ENCODE measurements at places on chromosomes 12 and 14. TPM values are rescaled to one million over a fixed set of nuclear protein-coding genes. Genes with fewer than 3 reads are reported as not detected.

DNA sequence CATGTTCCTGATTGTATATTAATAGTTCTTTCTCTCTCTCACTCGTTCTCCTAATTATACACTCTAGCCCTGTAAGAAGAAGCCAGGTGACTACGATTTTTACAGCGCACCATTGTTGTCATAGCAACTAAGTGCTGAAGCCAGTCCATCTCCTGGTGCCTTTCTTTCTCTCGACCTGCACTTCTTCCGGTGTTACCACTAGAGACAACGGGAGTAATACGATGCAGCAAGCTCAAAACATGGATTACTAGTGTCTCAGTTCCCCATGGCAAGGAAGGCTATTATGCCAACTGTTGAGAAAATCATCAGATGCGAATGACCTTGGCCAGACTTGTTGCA is 40.8 kb upstream of the DCD start:
- DNase-seq: no peak

DNA sequence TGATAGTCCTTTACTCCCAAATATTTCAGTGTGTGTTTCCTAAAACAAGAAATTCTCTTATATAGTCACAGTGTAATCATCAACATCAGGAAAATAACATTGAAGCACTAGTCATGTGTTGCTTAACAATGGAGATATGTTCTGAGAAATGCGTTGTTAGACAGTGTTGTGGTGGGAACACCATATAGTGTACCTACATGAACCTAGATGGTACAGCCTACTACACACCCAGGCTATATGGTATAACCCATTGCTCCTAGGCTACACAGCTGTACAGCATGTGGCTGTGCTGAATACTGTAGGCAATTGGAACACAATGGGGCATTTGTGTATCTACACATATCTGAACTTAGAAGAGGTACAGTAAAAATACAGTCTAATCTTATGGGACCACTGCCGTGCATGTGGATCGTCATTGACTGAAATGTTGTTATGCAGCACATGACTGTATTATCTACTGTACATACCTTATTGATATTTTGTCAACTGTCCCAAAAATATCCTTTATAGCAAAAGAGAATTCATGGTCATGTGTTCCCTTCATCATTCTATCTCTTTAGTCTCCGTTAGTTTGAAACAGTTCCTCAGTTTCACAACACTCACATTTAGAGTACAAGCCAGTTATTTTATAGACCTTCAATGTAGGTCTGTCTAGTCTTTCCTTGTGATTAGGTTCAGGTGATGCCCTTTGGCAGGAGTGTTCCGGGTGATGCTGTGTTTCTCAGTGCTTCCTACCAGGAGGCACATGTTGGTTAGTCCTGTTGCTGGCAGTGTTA is 109.7 kb downstream of the SLC25A47 start:
- no peak for DNase-seq

DNA sequence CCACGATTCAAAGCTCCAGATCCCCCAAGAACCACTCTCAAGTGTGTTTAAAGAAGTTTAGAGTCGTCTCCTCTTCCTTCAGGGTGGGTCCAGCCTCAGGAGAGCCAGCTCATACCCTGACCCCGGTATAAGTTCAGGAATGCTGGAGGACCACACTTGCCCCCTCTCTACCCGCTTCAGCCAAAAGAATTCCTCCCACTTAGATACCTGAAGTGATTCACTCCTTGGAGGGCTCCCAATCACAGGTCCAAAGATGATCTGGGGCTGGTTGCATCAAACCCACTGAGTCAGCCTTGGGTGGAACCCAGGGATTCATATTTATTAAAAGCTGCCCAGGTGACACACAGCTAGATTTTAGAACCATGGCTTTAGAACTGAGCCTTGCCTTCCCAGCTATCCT is 133.5 kb upstream of the PARP11 start:
- no peak for DNase-seq

- no peak for DNase-seq
These were observed 113.1 kb upstream of the CCND2 start for GRCh38 chr12:4160314-4161040.

GRCh38 chr12:87720967-87721366 is 308.2 kb downstream of the C12orf50 start:
- no peak for DNase-seq

GRCh38 chr14:92108345-92109254 is 2.2 kb upstream of the ATXN3 start:
- DNase-seq: no peak

DNA sequence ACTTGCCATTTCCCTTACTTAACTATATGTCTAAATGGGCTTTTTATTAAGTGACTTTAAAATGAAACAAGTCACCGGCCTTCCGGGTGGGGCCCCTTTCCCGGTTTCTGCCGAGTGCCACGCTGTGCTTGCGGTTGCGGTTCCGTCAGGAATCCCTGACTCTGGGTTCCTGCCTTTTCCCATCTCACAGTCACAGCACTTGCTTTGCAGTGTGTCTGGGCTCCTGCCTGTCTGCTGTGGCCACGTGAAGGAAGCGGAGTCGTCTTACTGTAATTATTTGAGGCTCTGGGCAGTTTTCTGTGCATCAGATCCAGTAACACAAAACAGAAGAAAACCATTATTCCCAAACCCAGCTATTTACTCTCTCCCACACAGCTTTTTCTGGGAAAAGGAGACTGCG is 44.0 kb upstream of the FRMD6 start:
- DNase-seq: no peak

DNA sequence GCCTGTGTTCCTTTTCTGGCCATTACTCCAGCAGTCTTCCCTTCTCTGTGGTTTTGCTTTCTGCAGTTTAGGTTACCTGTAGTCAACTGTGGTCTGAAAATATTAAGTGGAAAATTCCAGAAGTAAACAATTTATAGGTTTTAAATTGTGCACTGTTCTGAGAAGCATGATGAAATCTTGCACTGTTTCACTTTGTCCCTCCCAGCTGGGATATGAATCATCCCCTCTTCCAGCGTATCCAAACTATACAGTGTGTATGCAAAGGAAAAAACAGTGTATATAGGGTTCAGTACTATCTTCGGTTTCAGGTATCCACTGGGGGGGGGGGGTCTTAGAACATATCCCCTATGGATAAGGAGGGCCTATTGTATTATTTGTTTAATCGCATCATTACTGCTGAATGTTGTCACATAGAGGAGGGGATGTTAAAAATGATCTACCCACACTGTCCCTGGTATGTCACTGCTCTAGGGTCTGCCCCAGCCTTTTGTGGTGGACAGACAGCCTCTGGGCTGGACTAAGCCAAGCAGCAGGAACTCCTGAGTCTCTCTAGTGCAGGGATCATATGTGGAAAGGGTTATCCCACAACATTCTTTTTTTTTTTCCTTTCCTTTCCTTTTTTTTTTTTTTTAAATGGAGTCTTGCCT is 109.1 kb upstream of the MAX start:
- no peak for DNase-seq

DNA sequence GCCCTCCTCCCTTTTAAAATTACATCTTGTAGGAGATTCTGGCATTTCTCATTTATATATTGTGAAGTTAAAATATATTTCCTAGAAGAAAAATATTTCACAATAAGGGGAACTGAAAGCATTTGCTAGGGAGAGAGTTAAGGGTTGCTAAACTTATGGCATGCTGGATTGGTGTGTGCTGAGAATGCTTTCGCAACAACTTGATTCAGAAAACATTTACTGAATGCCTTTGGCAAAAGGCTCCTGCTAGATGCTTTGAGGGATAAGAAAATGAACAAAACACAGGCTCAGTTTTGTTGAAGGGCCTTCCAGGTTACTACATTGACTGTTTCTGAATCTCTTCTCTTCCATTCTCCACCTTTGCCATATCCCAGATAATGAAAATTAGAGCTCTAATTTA is 67.5 kb downstream of the DIP2B start:
- no peak for DNase-seq

DNA sequence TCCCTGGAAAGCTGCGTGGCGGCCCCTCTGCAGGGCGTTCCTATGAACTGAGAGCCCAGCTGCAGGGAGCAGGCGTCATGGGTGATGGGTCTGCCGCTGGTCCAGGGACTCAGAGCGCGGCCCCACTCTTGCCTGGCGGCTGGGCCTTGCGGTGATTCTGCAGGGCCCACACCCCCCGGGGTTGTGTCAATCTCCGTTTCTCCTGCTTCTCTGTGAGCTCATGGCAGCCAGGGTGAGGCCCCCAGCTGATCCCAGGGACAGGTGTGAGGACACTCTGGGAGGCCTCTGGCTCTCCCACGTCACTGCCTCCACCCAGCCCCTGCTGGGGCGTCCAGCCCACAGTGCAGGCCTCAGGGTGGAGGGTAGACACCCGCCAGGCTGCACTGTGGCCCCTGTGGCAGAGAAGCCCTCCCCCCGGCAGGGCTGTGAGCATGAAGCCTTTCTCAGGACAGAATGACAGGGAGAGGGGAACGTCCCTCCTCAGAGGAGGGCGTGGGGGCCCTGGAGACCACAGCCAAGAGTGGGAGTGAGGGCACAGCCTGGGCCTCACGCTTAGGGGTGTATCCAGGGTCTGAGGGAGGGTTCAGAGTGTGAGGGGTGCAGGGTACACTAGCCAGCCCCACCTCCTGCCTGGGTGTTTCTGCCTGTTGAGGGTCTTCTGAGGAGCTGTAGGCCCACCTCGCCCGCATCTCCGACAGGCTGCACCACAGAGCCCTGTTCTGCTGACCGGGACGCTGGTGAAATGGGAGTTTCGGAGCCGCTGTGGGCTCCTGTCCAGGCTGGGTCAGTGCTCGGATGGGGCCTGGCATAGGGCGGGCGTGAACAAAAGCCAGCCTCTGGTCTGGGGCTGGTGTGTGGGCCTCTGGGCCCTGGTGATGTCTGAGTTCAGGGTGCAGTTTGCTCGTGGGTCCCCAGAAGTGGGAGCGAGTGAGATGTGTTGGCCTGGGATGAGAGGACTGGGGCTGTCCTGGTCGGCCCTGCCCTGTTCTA is 26.7 kb upstream of the CRIP2 start:
- DNase-seq: no peak

GRCh38 chr12:88624911-88625310 is 44.6 kb upstream of the KITLG start:
- DNase-seq: no peak

DNA sequence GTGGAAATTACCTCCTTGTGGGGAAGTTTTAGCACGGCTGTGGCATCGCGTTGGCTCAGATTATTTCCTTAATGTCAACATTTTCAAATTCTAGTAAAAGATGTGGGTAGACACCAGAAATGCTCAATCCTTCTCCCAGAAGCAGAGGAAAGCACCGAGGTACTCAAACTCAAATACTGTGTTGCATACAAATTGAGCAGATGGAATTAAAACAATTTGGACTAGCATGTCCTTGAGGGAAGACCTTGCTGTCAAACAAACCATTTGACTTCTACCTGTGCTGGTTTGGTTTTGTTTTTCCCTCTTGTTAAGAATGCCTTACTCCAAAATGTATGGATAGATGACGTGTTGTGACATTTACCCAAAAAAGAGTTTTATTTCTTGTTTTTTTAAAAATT is 136.4 kb downstream of the CNTN1 start:
- no peak for DNase-seq

- no peak for DNase-seq
These were observed 915.8 kb downstream of the VRK1 start for GRCh38 chr14:97713023-97713422.

GRCh38 chr14:90828642-90829487 is 12.6 kb upstream of the TTC7B start:
- no peak for DNase-seq

- no peak for DNase-seq
These were observed 19.1 kb upstream of the CEP170B start for GRCh38 chr14:104845834-104846441.

- DNase-seq: peak; percentile 8
These were observed 762 bp downstream of the PPP2R5E start for GRCh38 chr14:63542231-63542999.

Gene SIX6
- total RNA-seq: not detected

Gene TAS2R8
- total RNA-seq: not detected

Gene CDH24
- 12.8 TPM for total RNA-seq

Gene FITM1
- 0.20 TPM for total RNA-seq

Gene KRT83
- total RNA-seq: not detected

Gene FMNL3
- 11.1 TPM for total RNA-seq

Gene SERPINA3
- 2.3 TPM for total RNA-seq

Gene C1R
- 1.0 TPM for total RNA-seq

Gene MYH7
- not detected for total RNA-seq

Gene CLEC2A
- not detected for total RNA-seq

Gene E2F7
- 13.0 TPM for total RNA-seq
